ENCODE measurements at places on chromosomes 12 and 14.

DNA sequence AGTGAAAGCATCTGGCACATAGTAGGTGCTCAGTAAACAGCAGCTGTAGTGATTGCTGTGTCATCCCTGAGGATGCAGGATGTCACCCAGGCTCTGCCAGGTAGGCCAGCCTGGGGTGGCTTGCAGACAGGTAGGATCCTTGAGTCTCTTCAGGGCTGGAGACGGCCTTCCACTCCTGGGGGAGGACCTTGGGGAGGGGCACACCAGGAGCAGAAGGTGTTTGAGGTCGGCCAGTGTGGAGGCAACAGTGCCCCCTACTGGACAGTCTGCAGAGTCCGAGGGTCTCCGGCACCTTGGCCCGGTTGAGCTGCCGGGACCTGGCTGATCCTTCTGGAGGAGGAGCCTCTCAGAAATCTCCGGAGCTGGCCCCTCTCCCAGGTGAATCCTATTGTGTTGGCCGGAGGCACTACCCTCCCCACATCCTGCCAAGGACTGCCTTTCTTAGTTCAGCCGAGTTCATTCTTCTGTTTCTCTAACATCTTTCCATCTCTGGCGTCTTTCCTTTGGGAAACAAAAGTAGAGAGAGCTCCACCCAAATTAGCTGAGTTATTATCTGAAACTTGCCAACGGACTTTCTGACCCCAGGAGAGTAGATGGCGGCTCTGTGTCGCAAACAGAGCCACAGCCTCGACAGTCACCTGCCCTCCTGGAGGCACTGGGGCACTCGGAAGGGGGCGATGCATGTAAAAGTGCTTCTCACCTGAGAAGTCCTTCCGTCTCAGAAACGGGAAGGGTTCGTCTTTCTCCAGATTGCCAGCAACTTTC is 41.8 kb upstream of the CLMN start:
- DNase-seq, result peak; percentile 40

DNA sequence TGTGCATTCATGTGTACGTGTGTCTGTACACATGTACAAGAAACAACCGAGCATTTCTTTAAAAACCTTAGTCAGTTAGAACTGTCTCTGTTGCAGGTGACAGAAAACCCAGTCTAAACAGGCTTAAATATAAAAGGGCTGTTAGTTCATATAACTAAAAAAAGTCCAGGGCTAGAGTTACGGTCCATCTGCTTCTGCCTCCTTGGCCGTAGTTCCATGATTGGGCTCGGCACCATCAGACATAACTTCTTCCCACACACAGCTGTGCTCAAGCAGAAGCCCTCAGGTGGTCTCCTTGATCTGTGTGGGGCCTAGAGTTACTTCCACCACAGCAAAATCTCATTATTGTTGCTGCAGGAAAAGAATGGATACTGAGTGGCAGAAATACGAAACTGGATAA is 34.6 kb downstream of the CKB start:
- DNase-seq, result no peak

- DNase-seq, result no peak
Measured at GRCh38 chr14:71411738-71412137, 504.5 kb downstream of the PCNX1 start.

DNA sequence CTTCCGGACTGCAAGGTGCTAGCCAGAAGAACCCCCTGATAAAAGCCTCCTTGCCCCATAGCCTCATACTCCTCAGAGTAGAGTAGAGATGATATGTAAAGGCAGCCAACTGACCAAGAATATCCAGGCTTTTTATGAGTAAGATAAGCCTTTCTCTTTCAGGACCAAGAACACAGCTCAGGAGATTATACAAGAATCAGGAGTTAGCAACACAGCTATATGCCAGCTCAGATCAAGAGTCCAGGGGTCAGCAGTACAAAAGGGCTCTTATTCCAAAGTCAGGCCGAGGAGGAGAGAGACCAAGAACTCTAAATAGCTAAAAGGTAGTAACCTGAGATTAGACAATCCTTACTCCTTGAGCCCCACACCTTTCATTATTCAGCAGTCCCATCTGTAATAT is 135.3 kb downstream of the BTG1 start:
- DNase-seq, result no peak

- DNase-seq, result no peak
Measured at GRCh38 chr14:89317051-89317691, 99.9 kb downstream of the FOXN3 start.

GRCh38 chr12:117053597-117054201 is 45.5 kb downstream of the TESC start:
- no peak for DNase-seq

- no peak for DNase-seq
Measured at GRCh38 chr14:33420051-33420627, 481.5 kb downstream of the NPAS3 start.

DNA sequence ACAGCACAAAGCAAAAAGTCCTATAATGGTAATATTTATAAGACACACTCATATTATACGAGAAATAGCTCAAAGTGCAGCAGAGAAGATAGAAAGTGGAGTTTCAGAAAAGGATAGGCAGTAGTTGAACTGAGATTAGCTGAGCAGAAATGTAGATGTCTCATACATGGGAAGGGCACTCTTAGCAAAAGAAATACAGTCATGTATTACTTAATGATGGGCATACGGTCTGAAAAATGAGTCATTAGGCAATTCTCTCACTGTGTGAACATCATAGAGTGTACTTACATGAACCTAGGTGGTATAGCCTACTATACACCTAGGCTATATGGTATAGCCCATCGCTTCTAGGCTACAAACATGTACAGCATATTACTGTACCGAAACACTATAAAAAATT is 671.3 kb downstream of the RPS29 start:
- DNase-seq, result no peak

- peak; percentile 93 for DNase-seq
Measured at GRCh38 chr12:24948757-24949722, at the start of gene BCAT1. TSS of gene BCAT1 (minus strand) at chr12:24949101. CDS start at chr12:24948932, 169 bp downstream.

GRCh38 chr12:77782034-77782433 is 48.7 kb upstream of the NAV3 start:
- DNase-seq, result no peak

- DNase-seq, result no peak
Measured at GRCh38 chr12:98259693-98260092, 255.7 kb upstream of the TMPO start.
